ENCODE measurements at places on chromosomes 4 and X. TPM values are rescaled to one million over a fixed set of nuclear protein-coding genes. Genes with fewer than 3 reads are reported as not detected.

Gene PABPC5
- 0.82 TPM for total RNA-seq

Gene SMR3B
- not detected for total RNA-seq

Gene SYNPO2
- 2.7 TPM for total RNA-seq

Gene SLC2A9
- 4.0 TPM for total RNA-seq

Gene C1QTNF7
- 3.3 TPM for total RNA-seq

Gene AREG
- 0.47 TPM for total RNA-seq

Gene SPATA18
- 24.5 TPM for total RNA-seq

Gene FAM47A
- total RNA-seq, result not detected

Gene MAML3
- 1.1 TPM for total RNA-seq

Measured in smooth muscle cell of the coronary artery (primary cell).